Activated T-helper 2 cell treated with anti-CD3 and anti-CD28 coated beads, Interferon-gamma antibody, Interleukin-2, Interleukin-4, amounts not matched to agents 10 μg/mL and 5 μg/mL and 100 μg/mL, durations not matched to agents 14 hours and 24 hours and 36 hours (primary cell): ENCODE measurements at places on chromosomes 11 and 22.
A peak's percentile ranks its signal among the peaks of the same experiment; 100 is the strongest.

DNA sequence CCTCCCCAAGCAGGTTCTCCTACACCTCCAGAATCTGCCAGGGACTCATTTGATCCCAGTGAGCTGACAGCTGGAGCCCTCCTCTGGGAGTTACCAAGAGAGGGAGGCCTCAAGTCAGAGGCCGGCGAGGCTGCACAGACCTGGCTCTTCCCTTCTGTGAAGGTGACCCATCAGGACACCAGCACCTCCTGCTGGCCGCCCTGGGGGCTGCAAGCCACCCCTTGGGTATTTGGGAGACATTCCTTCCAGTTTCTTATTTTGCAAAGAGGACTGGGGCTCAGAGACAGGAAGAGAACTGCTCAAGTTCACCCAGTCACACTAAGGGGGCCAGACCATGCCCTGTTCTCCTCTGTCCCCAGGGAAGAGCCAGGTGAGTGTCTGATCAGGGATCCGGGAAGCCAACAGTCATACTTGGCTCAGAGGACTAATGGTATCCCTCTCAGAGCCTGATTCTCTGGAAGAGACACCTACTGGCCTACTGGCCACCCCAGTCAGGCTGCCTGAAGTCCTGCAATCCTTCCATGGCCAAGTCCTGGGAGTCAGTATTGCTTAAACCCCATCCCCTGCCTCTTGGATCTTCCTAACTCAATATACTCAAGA lies 40.5 kb upstream of the RIC3 start:
- DNase-seq = no peak

- DNase-seq = peak; percentile 52
Observed at GRCh38 chr11:133834682-133835592, 10.4 kb downstream of the SPATA19 start.

GRCh38 chr11:66157182-66157864 lies 87.3 kb downstream of the PACS1 start:
- no peak for DNase-seq

GRCh38 chr11:62125881-62126280 lies 2.1 kb downstream of the INCENP start:
- DNase-seq = no peak

DNA sequence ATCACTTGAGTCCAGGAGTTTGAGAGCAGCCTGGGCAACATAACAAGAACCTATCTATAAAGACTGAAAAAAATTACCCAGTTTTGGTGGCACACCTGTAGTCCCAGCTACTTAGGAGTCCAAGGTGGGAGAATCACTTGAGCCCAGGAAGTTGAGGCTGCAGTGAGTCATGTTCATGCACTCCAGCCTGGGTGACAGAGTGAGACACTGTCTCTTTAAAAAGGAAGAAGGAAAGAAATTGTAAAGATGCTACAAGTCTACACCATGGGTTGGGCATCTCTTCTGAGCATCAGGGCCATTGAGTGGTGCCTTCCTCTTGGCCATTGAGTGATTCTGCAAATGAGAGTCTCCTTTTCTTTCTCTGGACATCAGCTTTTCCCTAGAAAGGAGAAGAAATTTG lies 15.7 kb upstream of the MTMR3 start:
- DNase-seq = no peak

DNA sequence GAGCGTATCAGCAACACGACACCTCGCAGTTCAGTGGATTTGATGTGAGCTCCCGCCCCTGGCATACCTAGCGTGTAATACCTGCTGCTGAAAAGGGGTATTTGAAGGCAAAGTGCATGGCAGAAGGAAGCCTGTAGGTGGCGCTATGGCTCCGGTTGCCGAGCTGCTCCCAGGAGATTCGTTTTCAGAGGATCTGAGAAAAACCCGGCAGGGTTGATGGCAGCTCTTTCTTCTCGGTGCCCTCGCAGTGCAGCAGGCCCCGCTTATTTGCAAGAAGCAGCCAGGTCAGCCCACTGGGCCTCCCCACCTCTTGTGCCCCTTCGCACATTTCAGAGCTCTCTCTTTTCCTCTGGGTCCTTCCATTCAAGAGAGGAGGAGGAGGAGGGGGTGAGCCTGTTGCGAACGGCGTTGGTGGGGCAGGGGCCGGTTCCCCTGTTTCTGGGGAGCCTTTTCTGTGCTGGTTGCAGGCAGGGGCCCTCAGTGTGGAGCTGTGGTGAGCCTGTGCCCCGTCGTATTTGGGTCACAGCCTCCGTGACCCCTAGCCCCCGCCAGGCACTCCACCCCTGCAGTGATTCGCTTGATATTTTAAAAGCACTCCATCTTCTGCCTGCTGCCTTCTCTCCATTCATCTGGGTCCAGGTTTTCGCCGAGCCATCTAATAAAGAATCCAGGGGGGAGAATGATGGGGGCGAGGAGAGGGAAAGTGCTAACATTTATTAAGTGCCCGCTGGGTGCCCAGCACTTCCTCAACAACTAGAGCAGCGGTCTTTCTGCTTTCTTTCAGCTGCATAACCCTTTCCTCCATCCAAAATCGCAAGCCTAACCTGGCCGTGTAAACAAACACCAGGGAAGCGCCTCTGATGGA lies 85.3 kb upstream of the SYT13 start:
- DNase-seq = peak; percentile 39

DNA sequence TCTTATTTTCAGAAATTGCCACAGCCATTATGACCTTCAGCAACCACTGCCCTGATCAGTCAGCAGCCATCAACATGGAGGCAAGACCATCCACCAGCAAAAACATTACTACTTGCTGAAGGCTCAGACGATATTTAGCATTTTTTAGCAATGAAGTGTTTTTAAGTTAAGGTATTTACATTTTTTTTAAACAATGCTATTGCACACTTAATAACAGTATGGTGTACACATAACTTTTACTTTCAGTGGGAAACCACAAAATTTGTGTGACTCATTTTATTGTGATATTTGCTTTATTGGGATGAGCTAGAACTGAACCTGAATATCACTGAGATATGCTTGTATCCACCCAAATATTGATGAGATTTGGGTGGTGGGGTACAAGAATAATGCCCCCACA lies 110.9 kb downstream of the TSPAN18 start:
- no peak for DNase-seq

DNA sequence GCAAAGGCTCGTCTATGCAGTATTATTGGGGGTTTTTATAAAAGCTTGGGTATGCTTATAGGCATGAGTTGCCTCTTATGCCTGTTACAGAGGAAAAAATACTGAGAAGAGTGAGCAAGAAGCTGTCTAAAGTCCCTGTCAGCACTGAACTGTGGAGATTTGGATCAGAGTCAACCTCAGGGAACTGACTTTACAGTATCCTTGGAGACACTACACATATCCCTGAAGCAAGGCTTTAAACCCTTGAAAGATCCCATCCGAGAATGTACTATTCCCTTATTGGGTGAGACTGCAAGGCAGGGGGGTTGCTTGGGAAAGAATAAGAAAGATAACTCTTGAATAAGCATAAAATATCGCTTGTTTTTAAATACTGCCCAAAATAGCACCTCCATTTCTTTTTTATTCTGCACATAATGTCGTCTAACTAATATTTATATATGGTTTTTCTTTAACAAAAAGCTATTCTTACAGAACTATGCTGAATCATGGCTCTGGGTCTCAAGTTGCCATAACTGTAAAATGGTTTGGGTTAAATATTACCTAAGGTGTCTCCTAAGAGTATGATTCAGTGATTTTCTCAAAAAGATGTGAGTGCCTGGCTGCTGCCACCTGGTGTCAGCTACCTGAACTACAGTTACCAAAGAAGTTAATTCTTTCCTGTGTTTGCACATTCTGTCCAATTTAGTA lies 1062.8 kb downstream of the DLG2 start:
- no peak for DNase-seq

DNA sequence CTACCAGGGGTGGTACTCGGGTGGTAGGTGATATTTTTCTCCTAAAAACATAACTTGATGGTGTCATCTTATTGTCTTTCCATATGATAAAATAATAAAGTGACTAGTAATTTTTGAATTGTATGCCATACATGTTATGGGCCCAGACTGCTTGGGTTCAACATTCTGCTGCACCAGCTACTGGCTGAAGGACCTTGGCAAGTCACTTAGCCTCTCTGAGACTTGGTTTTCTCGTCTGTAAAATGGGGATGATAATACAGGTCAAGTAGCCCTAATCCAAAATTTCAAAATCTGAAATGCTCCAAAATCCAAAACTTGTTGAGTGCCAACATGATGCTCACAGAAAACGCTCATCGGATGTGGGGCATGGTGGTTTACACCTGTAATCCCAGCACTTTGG lies 35.6 kb upstream of the TFIP11 start:
- no peak for DNase-seq

- DNase-seq = no peak
Observed at GRCh38 chr11:31974366-31975136, 116.3 kb upstream of the RCN1 start.

DNA sequence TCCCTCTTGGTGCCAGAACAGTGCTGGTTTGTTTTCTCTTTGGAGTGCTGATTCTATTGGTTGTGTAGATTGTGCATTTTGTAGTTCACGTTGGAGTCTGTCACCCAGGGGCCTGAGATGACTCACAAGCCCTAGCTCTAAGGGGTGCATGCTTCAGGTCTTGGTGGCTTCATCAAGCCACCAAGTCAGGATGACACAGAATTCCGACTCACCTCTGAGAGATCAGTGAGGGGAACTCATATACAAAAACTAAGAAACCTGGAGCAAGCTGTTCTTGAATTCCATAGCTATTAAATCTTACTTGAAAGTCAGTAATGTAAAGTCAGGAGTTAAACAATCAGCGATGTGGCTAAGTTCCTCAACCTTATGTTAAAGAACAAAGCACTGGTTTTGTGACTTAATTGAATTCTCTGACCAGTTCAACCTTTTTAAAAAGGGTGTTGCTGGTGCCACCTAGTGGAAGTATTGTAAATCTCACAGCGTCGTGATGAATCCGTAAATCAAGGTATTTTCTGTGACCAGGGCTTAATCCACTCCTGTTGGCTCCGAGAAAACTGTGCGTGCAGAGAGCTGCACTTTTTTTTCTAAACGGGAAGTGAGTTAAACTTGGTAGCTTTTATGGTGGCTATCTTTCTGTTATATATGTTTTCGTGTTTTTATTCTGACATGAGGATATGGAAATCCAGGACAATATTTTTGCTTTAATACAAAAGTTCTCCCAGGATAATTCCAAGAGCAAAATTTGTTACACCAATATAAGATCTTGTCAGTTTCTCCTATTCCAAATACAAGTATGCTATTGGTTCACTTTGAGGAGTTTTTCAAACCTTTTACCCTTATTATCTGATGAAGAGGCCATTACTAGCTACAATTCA lies 14.6 kb downstream of the MMP13 start:
- DNase-seq = no peak

DNA sequence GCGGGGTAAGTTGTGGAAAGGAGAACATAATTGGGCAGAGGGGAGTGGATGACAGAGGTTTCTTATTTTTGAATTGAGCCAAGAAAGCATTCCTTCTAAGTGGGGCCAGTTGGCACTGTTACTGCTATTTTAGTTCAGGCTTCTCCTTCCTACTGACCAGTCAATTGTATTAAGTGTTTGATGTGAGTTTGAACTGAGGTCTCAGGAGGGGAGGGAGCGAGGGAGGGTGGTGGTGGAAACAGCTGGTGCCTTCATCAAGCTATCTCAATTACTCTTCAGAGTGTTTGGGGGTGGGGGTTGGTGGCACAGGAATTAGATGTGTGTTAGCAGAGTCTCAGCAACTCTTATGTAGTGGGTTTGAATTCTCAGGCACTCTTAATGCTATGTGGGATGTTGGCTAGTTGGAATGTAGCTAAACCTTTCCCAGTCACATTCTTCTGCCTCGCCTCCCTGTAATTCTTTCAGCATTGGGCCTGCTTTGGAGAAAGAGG lies 14.5 kb downstream of the CTNND1 start:
- no peak for DNase-seq

DNA sequence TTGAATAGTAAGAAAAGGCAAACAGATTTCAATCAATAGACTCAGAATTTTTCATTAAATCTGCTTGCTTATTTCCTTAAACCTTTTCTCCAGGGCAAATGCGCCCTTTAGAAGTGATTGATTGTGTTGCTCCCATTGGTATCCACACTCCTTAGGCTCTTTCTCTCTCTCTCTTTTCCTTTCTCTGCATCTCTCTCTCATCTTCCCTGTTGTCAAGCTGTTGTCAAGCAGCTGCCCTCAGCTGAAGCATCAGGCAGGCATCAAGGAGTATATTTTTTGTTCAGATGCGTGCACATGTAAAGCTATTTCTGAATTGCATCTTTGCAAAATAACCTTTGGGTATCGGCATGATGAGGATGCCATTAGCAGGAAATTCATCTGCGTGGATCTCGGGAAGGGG lies 107.2 kb upstream of the PLET1 start:
- no peak for DNase-seq

- no peak for DNase-seq
Observed at GRCh38 chr11:118887206-118887605, 3.5 kb downstream of the CXCR5 start.

- no peak for DNase-seq
Observed at GRCh38 chr11:47398011-47398410, 10.4 kb upstream of the SLC39A13 start.
